Activated effector memory CD4-positive, alpha-beta T cell treated with anti-CD3 and anti-CD28 coated beads, Interleukin-2, amount 50 U/mL, for 16 hours (primary cell): ENCODE measurements at places on chromosomes 1 and 21.

- no peak for DNase-seq
Measured at GRCh38 chr1:195745189-195746010, 862.8 kb downstream of the KCNT2 start.

GRCh38 chr21:36059823-36060158, 535 bp downstream of the SETD4 start:
- DNase-seq: no peak

- no peak for DNase-seq
Measured at GRCh38 chr1:89530444-89531089, 5.9 kb downstream of the LRRC8B start.

DNA sequence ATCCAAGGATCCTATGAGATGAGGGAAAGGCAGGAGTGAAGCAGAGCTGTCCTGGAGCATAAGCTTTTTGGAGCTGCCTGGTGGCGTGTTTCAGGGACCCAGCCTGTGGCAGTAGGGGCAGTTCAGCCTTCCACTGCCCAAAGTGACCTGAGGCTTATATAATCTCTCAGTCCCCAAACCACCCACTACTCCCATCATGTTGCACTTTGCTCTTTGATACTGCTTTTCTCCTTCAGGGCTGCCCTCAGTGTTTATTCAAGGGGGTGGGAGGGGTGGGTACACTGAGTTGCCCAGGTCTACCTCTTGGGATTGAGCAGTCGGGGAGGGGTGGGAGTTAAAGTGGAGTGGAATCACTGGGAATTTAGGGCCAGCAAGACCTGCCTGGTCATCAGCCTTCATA, 9.3 kb downstream of the HCN3 start:
- DNase-seq: no peak

DNA sequence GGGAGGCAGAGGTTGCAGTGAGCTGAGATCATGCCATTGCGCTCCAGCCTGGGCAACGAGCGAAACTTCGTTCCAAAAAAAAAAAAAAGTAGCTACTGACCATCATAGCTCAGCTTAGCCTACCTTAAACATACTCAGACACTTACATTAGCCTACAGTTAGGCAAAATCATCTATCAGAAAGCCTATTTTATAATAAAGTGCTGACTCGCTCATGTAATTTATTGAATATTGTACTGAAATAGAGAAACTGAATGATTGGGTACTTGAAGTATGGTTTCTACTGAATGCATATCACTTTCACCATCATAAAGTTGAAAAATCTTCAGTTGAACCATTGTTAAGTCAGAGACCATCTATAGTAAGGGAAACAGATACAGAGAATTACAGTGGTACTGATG, 93.9 kb upstream of the BMP8A start:
- DNase-seq: no peak

DNA sequence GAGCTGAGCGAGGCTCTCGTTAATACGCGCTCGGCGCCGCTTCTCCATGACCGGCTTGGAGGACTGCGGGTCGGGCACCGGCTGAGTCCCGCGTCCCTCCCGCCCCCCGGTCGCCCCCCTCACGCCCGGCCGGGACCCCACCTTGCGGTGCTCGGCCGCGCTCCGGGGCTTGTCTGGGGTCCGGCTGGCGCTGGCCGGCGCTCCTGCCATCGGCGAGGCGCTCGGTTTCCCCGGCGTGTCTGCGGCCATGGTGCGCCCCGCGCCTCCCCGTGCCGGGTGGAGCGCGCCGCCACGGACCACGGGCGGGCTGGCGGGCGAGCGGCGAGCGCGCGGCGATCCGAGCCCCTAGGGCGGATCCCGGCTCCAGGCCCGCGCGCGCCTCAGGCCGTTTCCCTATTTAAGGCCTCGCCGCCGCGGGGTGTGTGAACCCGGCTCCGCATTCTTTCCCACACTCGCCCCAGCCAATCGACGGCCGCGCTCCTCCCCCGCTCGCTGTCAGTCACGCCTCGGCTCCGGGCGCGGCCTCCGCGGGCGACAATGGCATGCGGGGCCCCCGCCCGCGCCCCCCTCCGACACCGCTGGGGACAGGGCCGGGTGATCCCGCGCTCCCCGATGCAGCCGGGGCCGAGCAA, at the start of gene HES4:
HES4 (minus strand) TSS at position 373 of the 632 bp plus-strand sequence; CDS start at position 249, 124 bp downstream.
- peak; percentile 84 for DNase-seq

- no peak for DNase-seq
Measured at GRCh38 chr21:43312011-43312410, 114.9 kb downstream of the SIK1 start.

DNA sequence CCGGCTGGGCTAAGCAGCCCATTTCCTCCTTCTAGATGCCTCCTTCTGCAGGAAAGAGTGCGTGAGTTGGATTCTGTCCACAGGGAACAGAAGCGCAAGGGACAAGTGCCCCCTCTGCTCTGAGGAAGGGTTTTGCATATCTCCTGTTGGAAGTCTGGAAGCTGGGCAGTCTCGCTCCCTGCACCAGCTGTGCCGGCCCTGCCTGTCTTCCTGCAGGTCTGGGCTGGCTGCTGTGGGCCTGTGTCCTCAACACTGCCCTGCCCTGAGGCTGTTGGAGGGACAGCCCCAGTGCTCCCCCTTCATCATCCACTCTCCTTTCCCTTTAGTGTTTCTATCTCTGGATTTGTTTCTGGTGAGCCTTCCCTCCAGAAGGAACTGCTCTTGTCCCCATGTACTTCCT, 21.8 kb downstream of the ADARB1 start:
- DNase-seq: no peak

- no peak for DNase-seq
Measured at GRCh38 chr1:222994511-222995235, 148.4 kb downstream of the TLR5 start.

DNA sequence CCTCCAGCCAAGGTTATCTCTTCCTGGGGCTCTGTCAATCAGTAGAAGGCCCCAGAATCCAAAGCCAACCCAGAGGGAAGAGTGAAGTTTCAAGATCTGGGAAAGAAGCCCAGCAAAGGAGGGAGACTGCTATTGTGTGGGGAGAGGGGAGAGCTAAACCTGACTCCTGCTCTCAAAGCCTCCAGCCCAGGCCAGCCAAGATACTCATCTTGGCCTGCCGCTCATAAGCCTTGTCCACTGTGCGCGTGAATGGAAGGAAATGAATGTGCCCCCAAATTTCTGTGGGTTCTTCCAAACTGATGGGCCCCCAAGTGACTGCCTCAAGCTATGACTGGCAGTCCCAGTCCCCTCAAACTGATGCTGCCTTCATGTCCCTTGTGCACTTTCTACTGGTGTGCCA, 2.0 kb downstream of the PLXNA2 start:
- DNase-seq: no peak

DNA sequence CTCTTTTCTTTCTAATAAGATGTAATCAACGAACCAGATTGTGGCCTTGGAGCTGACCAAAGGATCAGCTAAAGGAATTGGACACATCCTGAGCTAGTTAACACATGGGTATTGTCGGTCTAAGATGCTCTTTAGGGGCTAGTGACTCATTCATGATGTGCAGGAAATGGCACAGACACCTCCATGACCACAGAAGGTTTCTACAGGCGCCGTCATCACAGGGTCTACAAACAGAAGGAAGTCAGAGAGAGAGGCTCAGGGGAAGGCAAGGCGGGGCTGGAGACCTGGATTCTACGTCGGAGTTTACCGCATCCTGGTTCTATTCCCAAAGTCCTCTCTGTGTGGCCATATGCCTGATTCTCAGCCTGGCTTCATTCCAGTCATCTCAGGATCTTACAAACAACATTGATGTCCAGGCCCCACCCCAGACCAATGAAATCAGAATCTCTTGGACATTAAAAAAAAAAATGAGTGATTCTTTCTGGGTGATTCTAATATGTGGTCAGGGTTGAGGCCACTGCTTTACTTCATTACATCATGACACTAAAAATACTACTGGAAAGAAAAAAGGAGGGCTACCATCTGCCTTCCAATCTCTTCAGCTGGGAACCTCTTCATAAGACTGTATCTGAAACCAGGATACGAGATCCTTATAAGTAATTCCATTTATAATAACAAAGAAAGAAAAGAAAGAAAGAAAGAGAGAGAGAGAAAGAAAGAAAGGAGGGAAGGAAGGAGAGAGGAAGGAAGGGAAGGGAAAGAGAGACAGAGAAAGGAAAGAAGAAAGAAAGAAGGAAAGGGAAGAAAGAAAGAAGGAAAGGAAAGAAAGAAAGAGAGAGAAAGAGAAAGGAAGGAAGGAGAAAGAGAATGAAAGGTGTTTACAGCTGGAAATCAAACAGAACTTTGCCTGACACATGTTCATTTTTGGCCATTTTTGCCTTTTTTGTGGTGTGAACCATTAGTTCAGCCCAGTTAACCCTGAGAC, 11.6 kb upstream of the KCNJ15 start:
- peak; percentile 69 for DNase-seq

DNA sequence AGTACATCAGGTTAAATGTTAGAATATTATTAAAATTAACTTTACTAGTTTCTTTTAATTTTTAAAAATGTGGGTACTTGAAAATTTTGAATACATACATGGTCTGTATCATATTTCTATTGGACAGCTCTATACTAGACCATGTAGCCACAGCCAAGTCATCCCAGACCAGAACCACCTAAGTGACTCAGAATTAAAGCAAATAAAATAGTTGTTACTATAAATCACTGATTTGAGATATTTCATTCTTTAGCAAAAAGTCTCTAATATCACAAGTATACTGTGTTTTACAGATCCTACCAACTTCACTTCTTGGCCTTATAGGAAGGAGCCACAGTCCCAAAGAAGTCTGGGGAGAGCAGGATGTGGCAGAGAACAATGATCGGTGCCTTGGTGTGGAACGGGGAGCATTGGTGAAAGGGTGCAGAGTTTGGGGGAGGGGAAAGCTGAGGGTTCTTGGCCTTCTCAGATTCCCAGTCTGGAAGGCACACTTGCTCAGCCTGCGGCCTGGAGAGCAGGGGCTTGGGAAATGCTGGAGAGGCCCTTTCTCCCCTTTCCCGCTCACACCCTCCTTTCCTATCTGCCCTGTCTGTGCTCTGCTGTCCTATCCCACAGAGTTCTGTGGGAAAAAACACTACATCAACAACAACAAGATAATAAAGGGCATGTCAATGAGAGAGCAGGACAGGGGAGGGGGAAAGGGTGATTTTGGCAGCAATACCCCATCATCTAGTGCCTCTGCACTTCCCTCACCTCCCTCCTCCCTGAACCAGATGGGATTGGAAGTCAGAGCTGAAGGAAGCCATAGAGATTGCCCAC, 122.1 kb downstream of the NGF start:
- no peak for DNase-seq

- DNase-seq: no peak
Measured at GRCh38 chr1:222165629-222166028, 382.3 kb downstream of the HHIPL2 start.

DNA sequence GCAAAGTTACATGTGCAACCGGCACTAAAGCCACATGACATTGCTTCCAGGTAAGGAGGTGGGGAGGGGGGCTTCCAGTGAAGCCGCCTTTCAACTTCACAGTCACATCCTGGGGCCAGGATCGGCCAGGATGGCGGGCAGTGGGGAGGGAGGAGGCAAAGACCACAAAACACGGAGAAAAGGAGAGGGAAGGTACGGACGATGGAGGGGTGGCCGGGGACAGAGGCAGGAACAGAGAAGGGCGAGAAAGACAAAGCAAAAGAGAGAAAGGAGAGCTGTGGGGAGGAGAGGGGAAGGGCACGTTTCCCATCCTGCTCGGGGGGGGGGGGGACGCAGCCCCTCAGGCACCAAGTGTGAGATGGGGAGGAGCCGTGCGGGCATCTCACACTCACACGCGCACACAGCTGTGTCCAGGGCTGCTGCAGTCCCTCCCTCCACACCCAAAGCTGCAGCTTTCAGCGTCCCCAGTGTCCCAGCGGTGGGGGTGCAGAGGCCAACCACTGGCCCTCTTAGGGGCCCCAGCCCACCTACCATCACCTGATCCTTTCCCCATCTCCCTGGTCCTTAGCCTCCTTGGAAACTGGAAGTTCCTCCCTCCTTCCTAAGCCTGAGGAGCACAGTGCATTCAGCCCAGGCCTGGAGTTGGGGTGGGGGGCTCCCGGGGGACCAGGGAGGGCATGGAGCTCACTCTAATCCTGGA, 2.4 kb downstream of the SH2D5 start:
- DNase-seq: peak; percentile 62

DNA sequence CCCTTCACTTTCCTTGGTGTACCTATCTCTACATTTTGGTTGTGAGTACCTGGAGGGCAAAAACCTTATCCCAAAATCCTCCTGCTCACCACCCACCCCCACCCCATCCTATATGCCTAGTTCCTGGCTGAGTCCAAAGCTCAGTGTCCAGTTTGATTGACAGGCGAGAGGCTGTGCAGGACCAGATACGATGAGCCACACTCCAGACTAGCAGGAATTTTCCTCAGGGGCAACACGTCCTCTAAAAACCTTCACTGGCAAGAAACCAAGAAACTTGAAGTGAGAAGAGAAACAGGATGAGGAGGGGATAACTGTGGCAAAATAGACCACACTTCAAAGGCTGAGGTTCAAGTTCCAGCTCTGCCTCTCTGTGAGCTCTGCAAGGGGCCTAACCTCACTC, 1.1 kb upstream of the SLAMF8 start:
- DNase-seq: no peak

- DNase-seq: no peak
Measured at GRCh38 chr21:33939226-33939625, 23.6 kb upstream of the ATP5PO start.
